Activated T-helper 1 cell treated with anti-CD3 and anti-CD28 coated beads, Interleukin-12 subunit alpha, Interleukin-12 subunit beta, Interleukin-2, Interleukin-4 antibody, amounts not matched to agents 30 ng/mL and 10 ng/mL and 1 ng/mL, durations not matched to agents 14 hours and 24 hours and 36 hours (primary cell): ENCODE measurements at places on chromosomes 11 and 22.

DNA sequence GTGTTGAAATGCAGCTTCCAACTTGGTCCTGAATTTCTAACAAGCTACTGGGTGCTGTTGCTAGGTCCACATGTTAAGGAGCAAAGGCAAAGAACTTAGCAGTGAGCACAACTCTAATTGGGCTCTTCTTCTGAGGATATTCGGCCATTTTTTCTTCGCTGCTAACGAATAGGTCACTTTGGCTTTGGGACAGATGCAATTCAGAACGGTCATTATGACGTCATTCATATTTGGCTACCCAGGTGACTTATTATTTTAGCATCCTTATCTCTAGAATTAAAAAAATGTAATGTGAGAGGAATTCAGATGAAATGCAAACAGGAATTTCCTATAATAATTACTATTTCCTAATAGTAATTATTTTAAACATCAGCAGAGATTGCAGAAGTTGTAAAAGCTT is 13.9 kb downstream of the TMA7B start:
- no peak for DNase-seq

GRCh38 chr11:68377389-68377795 is 65.0 kb downstream of the LRP5 start:
- no peak for DNase-seq

- no peak for DNase-seq
Measured at GRCh38 chr11:124535552-124536232, 7.8 kb downstream of the OR8B12 start.

- DNase-seq = no peak
Measured at GRCh38 chr11:46385169-46386004, 3.9 kb downstream of the MDK start.

GRCh38 chr11:117839936-117840813 is 15.6 kb upstream of the FXYD2 start:
- no peak for DNase-seq

DNA sequence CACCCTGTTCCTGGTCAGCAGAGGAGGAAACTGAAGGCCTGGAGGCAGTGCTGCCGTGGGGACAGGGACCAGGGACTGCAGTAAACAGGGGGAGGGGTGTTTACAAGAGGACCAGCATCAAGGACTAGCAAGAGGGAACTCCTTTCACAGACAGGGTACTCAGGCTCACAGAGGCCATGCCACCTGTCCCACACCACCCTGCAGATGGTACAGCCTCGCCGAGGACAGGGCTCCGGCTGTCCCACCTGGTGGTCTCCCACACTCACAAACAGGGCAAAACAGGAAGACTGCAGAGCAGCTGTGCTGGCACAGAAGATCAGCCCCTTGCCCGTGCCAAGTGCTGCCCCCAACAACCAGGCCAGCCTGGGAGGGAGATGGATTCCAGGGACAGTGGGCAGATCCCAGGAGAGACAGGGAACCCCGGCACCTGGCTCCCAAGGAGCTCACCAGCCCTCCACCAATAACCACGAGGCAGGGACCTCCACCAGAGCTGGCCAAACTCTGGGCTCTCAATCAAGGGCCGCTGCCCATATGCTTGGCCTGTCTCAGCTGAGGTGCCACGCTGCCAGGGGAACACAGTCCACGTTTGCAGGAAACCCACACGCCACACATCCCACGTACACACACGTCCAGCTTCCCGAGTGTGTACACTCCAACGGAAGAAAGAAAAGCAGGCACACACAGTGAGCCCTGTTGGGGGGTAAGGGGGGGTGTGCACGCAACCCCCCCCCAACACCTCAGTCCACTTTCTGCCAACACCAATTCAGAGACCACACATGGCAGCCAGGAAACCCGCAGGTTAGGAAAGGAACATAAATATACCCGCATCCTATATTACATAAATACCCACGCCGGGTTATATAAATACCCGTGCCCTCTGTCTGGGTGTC is 2.1 kb downstream of the CSNK1E start:
- DNase-seq = no peak

GRCh38 chr11:127411283-127411682 is 410.7 kb upstream of the KIRREL3 start:
- no peak for DNase-seq

GRCh38 chr11:82974851-82975250 is 73.3 kb downstream of the DDIAS start:
- DNase-seq = no peak

- DNase-seq = no peak
Measured at GRCh38 chr22:32643246-32643645, 158.3 kb upstream of the TIMP3 start.

- no peak for DNase-seq
Measured at GRCh38 chr11:69963533-69964246, 114.4 kb upstream of the ANO1 start.

- DNase-seq = no peak
Measured at GRCh38 chr22:34045311-34045710, 125.0 kb upstream of the LARGE1 start.

DNA sequence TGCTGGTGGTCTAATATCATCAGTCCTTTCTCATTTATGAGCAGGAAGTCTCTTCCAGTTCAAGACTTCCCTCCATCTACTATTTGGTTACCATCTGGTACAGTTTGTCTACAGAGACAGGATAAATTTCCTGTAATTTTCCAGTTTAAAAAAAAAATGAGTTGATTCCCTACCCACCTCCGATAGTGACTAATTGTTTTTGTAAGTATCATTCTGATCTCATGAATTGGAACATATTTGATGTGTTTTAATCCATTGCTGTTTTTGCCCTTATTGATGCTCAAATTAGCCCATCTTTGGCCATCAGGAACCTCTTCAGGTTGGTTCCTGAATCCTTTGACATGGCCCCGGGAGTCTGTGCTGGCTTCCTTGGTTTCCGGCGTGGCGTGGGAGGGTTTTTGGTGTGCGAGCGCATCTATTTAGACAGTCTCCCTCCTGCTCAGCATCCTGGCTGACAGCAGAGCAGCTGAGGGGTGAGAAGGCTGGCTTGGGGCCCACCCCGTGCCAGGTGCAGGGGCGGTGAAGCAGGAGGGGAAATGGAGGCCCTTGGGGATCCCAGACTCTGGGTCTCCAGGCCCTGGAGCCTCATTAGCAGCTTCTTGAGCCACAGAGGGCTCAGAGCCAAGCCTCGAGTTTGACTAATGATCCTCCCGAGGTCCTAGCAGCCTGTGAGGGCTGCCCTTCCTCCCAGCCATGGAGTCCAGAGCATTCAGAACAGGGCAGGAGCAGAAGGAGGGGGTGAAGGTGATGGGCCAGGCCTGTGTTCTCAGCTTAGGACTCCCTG is 6.8 kb downstream of the OMP start:
- no peak for DNase-seq

DNA sequence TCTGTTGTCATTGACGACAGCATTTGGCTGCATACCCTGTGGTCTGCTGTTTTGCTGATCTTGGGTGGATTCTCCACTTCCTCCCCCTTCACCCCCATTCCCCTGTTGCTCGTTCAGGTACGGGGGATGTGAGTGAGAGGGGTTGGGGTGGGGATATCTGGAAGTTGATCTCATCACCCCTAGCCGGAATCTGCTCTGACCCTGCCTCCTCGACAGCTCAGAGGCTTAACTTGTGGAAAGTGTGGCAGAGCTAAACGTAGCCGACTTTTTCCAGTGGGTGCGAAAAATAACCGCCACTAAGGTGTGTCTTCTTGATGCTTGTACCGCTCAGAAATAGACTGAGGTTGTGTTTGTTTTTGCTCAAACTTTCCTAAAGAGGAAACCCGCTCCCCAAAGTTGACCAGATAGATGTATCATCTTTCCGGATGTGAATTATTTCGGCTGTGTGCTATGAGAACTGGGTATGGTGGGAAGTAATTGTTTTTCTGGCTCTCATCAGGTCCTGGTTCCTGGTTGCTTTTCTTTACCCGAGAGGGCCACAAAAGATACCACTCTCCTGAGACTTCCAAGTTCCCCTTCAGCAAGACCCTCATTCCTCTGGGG is 6.6 kb downstream of the ZBTB16 start:
- DNase-seq = no peak

- DNase-seq = no peak
Measured at GRCh38 chr11:82978422-82979099, 77.0 kb downstream of the DDIAS start.

DNA sequence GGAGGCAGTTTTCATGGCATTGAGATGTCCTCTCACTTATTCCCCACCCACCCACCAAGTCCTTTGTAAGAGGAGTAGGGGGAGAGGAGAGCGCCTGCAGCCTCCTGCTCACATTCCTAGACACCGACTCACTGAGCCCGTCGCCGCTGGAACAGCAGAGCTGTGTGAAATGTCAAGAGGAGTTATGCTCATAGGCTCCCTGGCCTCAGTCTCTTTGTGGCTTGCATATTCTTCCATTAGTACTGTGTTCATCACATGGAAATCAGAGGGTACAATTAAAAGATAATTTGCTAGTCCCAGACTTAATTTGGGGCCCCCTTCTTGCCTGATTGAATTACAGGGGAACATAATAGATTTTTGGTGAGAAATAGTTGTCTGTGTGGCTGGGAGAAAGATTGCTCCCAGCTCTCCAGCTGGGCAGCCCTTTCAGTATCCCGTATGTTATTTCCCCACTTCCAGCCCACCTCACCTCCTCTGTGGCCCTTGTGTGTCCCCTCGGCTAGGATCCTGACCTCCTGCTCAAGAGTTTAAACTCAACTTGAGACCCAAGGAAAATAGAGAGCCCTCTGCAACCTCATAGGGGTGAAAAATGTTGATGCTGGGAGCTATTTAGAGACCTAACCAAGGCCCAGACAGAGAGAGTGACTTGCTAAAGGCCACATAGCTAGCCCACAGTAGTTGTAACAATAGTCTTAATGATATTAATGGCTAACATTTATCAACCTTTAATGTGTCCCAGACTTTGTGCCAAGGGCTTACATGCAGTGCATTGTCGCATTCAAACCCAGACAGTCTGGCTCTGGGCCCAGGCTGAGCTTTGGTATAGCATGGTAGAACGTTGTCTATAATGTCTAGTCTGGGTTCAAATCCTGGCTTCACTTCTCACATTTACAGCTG is 32.2 kb downstream of the LIMK2 start:
- no peak for DNase-seq

GRCh38 chr11:59144096-59144495 is 1.4 kb downstream of the FAM111A start:
- DNase-seq = no peak

GRCh38 chr22:44758344-44758973 is 6.1 kb downstream of the ARHGAP8 start:
- no peak for DNase-seq

DNA sequence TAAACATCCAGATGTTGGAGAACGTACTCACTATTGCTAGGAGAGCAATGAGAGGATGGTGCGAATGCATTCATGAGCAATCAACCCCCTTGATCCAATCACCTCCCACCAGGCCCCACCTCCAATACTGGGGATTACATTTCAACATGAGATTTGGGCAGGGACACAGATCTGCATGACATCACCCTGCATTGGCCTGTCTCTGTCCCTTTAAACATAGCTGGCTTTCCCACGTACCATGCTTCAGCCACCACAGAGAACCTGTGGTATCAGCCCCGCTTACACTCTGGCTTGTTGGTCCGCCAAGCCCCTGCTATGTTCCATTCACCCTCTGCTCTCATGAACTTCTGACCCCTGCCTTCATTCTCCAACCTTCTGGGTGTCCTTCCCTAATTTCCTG is 157.5 kb upstream of the E2F8 start:
- DNase-seq = no peak

DNA sequence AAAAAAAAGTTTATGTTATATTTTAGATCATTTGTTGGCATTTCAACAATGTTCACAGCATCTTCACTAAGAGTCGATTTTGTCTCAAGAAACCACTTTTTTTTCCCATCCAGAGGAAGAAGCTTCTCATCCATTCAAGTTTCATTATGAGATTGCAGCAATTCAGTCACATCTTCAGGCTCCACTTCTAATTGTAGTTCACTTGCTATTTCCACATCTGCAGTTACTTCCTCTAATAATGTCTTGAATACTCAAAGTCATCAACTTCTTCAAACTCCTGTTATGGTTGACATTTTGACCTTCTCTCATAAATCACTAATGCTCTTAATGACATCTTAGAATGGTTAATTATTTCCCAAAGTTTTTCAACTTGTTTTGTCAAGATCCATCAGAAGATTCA is 61.3 kb upstream of the CHORDC1 start:
- no peak for DNase-seq

DNA sequence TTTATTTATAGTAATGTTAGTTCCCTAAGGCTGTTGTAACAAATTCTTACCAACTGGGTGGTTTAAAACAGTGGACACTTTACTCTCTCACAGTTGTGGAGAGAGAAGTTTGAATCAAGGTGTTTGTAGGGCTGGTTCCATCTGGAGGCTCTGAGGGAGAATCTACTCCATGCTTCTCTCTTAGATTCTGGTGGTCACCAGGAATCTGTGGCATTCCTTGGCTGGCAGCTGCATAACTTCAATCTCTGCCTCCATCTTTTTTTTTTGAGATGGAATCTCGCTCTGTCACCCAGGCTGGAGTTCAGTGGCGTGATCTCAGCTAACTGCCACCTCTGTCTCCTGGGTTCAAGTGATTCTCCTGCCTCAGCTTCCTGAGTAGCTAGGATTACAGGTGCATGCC is 46.3 kb downstream of the LDLRAD3 start:
- no peak for DNase-seq

DNA sequence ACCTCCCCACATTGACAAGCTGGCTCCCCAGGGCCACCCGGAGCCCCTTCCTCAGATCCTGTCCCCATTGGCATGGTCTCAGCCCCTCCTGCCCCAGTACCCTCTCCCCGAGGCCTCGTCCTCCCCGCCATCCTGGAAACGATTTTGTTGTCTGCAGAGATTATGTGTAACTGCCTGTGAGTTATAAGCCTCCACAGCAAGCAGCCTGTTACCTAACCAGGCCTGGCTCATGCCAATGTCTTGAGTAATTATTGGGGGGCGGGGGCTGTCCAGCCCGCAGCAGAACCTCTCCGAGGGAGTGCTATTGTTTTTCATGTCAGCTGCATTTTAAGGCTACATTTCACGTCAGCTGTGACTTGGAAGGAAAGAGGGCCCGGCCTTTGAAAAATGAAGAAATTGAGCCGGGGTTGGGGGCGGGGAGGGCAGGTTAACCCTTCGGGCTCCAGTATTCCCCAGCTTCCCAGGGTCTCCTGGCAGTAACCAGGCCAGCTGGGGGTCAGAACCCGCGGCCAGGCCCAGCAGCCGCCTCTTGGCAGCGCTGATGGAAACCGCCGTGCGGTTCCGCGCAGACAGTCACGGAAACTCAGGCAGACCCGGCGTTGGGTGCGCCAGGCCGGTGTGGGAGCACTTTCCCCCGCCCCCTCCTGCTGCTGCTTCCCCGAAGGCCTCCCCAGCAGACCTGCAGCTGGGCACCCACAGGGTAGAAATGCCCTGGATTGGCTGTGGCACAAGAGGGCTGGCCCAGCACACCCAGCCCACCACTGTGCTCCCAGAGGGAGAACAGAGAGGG is 59.5 kb downstream of the CDKN1C start:
- DNase-seq = no peak

GRCh38 chr11:113334183-113334582 is 19.8 kb downstream of the TTC12 start:
- no peak for DNase-seq

DNA sequence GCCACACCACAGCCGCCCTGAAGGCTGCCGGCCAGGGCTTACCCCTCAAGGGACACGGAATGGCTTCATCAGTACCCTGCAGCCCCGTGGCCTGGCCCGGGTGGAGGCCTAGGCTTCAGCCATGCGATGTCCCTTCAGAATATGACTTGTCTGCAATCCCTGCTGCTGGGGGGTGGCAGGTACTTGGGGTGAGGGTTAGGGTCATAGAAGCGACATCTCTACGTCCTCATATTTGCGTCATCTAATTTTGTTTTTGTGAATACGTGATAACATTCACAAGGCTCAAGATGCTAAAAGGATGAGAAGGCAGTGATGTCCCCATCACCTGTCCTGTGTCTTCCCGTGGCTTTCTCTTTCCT is 6.4 kb downstream of the CCND1 start:
- DNase-seq = no peak

GRCh38 chr22:19664406-19664805 is 49.9 kb upstream of the SEPTIN5 start:
- DNase-seq = no peak
